ENCODE measurements at places on chromosomes 16 and 17. TPM values are rescaled to one million over a fixed set of nuclear protein-coding genes. Genes with fewer than 3 reads are reported as not detected.
A peak's percentile ranks its signal among the peaks of the same experiment; 100 is the strongest.

- no peak overlapping the region for H3K4me3 ChIP-seq
- no peaks in the 10 kb centered on the region for H3K36me3 ChIP-seq
- no peak for DNase-seq
Measured at GRCh38 chr17:35489944-35490343, 41.4 kb upstream of the SLFN13 start.

DNA sequence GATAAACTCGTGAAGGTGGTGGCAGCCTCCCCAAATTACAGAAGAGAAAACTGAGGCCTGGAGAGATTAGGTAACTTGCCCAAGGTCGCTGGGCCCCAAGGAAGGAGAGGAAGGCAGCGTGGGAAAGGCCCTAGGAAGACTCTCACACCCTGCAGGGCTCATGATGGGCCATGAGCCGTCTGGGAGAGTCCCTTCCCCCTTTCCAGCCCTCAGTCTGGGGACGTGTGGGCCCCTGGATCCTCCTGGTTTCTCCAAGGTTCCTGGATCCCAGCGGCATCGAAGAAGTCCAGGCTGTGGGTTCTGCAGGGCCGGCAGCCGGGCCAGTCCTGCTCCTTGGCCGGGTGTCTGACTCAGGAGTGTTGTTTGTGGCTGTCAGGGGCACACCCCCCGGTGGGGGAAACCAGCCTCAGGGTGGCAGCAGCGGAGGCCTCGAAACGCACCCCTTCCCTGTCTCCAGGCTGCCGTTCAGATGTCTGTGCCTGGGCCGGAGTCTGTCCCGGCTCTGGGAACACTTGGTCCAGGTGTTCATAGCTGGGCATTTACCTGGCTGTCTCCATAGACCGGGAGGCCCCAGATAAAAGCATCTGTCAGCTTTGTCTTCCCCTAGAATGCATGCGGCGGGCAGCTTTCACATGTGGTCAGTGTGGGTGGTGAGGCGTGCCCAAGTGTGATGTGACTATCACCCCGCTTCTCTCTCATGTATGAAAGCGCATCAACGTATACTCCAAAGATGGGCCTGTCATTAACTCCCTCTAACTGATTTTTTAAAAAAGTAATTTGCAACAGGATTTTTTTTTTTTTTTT, 3.7 kb upstream of the RAP1GAP2 start:
- peaks cover 24% of the 10 kb centered on the region for H3K27me3 ChIP-seq
- peaks cover 4% of the 10 kb centered on the region for H3K4me1 ChIP-seq
- no peak overlapping the region for H3K4me3 ChIP-seq

DNA sequence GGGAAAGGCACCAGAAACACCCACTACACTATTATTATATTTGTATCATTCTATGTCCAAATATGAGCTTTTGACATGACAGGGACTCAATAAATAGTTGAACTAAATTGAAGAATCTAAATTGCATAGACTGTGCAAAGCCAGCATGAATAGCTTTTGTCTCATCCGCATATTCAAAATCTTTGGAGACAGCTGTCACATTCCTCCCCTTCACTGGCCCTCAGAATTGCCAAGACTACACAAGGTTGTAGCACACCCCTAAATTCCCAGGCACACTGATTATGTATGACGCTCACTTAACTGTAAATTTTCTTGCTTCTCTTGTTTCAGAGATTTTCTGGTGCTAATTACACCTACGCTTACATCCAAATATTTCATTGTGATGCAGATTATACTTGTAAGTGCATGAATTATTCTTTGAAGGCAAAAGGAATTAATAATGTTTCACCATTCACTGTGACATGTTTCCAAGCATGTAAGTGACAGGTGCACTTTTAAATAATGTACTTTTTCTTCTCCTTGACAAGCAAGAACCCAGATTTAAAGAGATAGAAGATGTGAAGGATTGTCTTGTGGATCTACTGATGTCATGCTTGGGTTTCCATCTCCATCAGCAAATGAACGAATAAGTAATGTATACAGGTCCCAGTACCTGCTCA, 47.5 kb downstream of the CA10 start:
- H3K4me1 ChIP-seq = no peaks in the 10 kb centered on the region
- H3K36me3 ChIP-seq = no peaks in the 10 kb centered on the region
- H3K4me3 ChIP-seq = no peak overlapping the region
- no peaks in the 10 kb centered on the region for H3K27me3 ChIP-seq

The CREBBP gene
- total RNA-seq = 70.5 TPM

The PPP1R27 gene
- total RNA-seq = not detected

GRCh38 chr16:31874366-31875111, 932 bp downstream of the ZNF267 start:
- peak overlapping the region; percentile 85 for H3K4me3 ChIP-seq
- H3K4me1 ChIP-seq = peaks cover 25% of the 10 kb centered on the region

The NT5M gene
- 9.6 TPM for total RNA-seq

GRCh38 chr16:61580579-61580978, 455.7 kb downstream of the CDH8 start:
- no peaks in the 10 kb centered on the region for H3K4me1 ChIP-seq
- no peak for DNase-seq
- no peaks in the 10 kb centered on the region for H3K27me3 ChIP-seq
- H3K36me3 ChIP-seq = no peaks in the 10 kb centered on the region

DNA sequence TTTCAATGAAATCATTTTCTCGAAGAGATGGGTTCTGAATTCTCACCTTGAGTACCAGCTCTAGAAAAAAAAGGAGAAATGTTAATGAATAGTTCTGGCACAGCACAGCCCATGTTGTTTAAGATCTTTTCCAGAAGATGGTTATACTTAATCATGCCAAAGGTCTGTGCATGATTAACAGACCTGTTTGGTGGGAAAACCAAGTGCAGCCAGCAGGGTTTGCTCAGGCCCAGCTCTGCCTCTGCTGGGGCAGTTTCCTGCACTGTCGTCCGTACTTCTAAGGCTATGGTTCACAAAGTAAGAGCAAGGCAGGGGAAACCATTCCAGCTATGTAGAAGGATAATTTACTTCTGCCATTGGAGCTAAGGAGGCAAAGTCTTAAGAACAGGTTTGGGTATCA, 10.7 kb downstream of the ANKRD40 start:
- peaks cover 61% of the 10 kb centered on the region for H3K36me3 ChIP-seq
- peak overlapping the region; percentile 9 for H3K27ac ChIP-seq
- H3K4me3 ChIP-seq = no peak overlapping the region

GRCh38 chr16:63458846-63459245, 1422.6 kb upstream of the CDH8 start:
- no peak overlapping the region for H3K4me3 ChIP-seq
- H3K27ac ChIP-seq = no peak overlapping the region
- no peak for DNase-seq
- no peaks in the 10 kb centered on the region for H3K27me3 ChIP-seq
- no peaks in the 10 kb centered on the region for H3K4me1 ChIP-seq
- H3K36me3 ChIP-seq = no peaks in the 10 kb centered on the region

DNA sequence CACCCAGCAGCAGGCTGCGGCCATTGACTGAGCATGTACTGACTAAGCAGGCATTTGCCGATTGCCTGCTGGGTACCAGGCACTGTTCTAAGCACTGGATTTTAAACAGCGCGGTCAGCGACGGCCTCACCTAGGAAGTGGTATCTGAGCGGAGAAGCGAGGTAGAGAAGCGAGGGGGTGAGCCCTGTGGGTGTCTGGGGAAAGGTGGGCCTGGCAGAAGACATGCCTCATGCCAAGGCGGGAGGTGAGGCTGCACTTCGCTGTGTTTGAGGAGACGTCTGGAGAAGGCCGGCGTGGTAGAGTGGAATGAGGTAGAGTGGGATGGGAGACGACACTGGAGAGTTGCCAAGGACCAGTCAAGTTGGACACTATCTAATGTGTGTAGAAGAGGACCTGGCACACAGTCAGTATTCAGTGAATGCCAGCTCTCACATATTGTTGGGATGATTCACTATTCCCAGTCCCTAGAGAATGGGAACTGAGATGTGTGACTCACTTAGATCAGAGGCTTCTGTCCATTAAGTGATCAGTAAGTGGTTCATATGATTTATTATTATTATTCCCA, 14.4 kb downstream of the SYCE1L start:
- H3K4me3 ChIP-seq = peak overlapping the region; percentile 78
- no peak overlapping the region for H3K27ac ChIP-seq
- H3K4me1 ChIP-seq = peaks cover 18% of the 10 kb centered on the region
- no peaks in the 10 kb centered on the region for H3K27me3 ChIP-seq
- no peaks in the 10 kb centered on the region for H3K36me3 ChIP-seq

- no peaks in the 10 kb centered on the region for H3K4me1 ChIP-seq
- H3K27ac ChIP-seq = no peak overlapping the region
- no peaks in the 10 kb centered on the region for H3K27me3 ChIP-seq
- no peaks in the 10 kb centered on the region for H3K36me3 ChIP-seq
- DNase-seq = no peak
- H3K4me3 ChIP-seq = no peak overlapping the region
Measured at GRCh38 chr16:57725151-57725550, 10.4 kb upstream of the KATNB1 start.

- H3K36me3 ChIP-seq = no peaks in the 10 kb centered on the region
- H3K27me3 ChIP-seq = no peaks in the 10 kb centered on the region
- no peak for DNase-seq
Measured at GRCh38 chr16:54245788-54246453, 40.7 kb downstream of the IRX3 start.

- DNase-seq = no peak
- no peaks in the 10 kb centered on the region for H3K4me1 ChIP-seq
- H3K27ac ChIP-seq = no peak overlapping the region
- no peaks in the 10 kb centered on the region for H3K36me3 ChIP-seq
- no peak overlapping the region for H3K4me3 ChIP-seq
Measured at GRCh38 chr17:40791111-40791510, 8.6 kb downstream of the KRT28 start.

- no peak overlapping the region for H3K27ac ChIP-seq
- H3K4me3 ChIP-seq = no peak overlapping the region
- DNase-seq = peak; percentile 54
- H3K27me3 ChIP-seq = no peaks in the 10 kb centered on the region
- H3K4me1 ChIP-seq = no peaks in the 10 kb centered on the region
Measured at GRCh38 chr16:22321340-22322001, 24.3 kb downstream of the POLR3E start.

DNA sequence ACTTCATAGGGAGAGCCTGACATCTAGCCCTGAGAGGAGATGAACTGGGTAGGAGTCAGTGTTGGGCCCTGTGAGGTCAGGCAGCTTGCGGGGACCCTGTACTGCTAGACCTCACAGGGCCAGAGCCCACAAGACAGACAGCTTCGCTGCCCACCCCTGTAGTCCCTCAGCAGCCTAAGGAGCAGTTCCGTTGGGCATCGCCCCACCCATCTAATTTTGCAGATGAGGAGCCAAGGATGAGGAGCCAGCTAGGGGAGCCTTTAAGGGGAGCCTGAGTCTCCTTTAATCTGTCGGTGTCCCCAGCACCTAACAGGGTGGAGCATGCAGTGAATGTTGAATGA, 755 bp upstream of the TUFM start:
- no peak overlapping the region for H3K27ac ChIP-seq
- H3K27me3 ChIP-seq = no peaks in the 10 kb centered on the region
- DNase-seq = no peak
- peak overlapping the region; percentile 89 for H3K4me3 ChIP-seq
- peaks cover 8% of the 10 kb centered on the region for H3K4me1 ChIP-seq

DNA sequence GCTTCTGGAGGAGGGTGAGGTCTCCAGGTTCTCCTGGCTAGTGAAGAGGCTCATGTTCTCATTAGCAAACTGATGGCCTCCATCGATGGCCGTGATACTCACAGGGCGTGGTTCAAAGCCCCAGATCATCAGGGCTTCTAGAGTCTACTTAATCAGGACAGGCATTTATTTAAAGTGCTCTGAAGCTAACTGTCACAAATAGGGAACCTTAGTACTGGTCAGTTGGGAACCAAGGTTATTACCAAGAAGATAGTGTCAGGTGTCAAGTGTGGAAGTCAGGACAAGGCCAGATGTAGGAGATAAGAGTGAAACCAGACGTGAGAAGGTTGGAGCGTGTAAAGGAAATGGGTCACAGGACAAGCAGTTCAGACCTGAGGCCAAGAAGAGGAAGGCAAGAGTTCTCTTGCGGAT, 56.9 kb downstream of the PIGL start:
- H3K4me3 ChIP-seq = no peak overlapping the region
- peak overlapping the region; percentile 50 for H3K27ac ChIP-seq
- no peaks in the 10 kb centered on the region for H3K36me3 ChIP-seq
- no peaks in the 10 kb centered on the region for H3K27me3 ChIP-seq

GRCh38 chr17:3535253-3535995, 22.2 kb downstream of the TRPV3 start:
- H3K4me1 ChIP-seq = no peaks in the 10 kb centered on the region
- H3K27ac ChIP-seq = no peak overlapping the region
- no peaks in the 10 kb centered on the region for H3K27me3 ChIP-seq
- H3K36me3 ChIP-seq = no peaks in the 10 kb centered on the region

The CLEC3A gene
- not detected for total RNA-seq

The CWC25 gene
- 13.9 TPM for total RNA-seq

- no peaks in the 10 kb centered on the region for H3K27me3 ChIP-seq
- no peak overlapping the region for H3K27ac ChIP-seq
- DNase-seq = no peak
- peaks cover 7% of the 10 kb centered on the region for H3K4me1 ChIP-seq
- no peaks in the 10 kb centered on the region for H3K36me3 ChIP-seq
Measured at GRCh38 chr17:28706471-28707338, 5.0 kb downstream of the PROCA1 start.

DNA sequence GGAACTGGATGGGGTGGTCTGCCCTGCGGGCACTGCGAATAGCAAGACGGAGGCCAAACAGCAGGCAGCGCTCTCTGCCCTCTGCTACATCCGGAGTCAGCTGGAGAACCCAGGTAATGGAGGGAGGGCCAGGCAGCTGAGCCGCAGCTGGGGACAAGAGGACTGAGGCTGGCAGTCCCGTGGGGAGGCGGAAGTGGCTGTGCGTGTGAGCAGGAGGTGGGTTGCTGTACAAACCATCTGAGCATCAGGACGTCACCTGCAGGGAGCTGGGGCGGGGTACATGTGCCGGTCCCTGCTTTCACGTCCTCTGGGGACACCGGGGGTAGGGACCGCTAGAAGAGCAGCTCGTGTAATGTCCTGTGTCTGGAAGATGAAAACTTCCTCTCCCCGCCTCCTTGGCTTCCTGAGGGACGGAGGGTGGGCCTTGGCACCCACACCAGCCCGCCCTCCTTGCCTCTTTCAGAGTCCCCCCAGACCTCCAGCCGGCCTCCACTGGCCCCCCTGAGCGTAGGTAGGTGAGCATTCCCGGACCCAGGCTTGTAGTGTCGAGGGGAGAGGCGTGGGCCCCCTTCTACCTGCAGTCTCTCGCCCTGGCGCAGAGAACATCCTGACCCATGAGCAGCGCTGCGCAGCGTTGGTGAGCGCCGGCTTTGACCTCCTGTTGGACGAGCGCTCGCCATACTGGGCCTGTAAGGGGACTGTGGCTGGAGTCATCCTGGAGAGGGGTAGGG, 3.7 kb downstream of the ADAD2 start:
- H3K4me3 ChIP-seq = no peak overlapping the region
- no peak overlapping the region for H3K27ac ChIP-seq
- DNase-seq = no peak
- H3K4me1 ChIP-seq = no peaks in the 10 kb centered on the region
